Foreskin keratinocyte (primary cell): ENCODE measurements at places on chromosomes 6 and 20. TPM values are rescaled to one million over a fixed set of nuclear protein-coding genes. Genes with fewer than 3 reads are reported as not detected.

DNA sequence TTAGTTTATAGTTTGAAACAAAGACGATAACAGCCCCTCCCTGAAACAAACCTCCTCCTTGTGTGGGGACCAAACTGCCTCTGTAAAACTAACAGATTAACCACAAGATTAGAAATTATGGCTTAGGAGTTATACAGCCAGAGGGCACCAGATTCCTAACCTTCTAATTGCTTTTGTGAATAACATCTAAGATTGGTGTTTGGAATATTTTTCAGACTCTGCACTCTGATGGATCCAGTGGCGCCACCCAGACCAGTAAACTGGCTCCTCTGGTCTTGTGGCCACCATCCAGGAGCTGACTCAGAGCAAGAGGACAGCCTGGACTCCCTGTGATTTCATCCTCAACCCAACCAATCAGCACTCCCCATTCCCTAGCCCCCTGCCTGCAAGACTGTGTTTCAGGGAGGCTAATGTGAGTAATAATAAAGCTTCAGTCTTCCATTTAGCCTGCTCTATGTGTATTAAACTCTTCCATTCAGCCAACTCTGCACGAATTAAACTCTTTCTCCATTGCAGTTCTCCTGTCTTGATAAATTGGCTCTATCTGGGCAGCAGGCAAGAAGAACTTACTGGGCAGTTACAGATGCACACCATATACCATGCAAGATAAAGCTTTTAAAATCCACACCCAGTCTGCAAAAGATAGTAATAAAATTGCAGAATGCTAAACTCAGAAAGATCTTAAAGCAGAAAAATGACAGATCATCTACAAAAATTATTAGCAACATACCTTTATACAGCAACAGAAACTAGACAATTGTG, 58.5 kb upstream of the SLC22A16 start:
- no peak for DNase-seq

DNA sequence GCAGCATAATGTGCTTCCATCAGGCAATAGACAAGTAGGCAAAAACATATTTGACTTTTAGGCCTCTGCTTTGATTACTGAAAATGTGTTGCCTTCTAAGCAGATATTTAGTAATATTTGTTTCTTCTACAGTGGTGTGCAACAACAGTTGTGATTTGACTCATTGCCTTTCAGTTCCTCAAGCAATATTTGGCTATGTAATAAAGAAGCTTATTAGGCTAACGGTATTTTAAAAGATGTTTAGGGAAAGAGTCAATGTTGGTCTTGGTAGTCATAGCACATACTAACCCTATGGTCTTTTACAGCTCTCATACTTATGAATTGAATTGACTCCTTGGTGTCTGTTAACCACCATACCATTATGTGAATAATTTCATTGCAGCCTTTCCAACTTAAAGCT, 124.1 kb downstream of the GRIK2 start:
- no peak for DNase-seq

- no peak for DNase-seq
Observed at GRCh38 chr6:167020206-167020605, 21.0 kb downstream of the CEP43 start.

GRCh38 chr6:30213667-30213956, 406 bp upstream of the TRIM26 start:
- DNase-seq: no peak

- no peak for DNase-seq
Observed at GRCh38 chr6:131255434-131255833, 120.2 kb downstream of the AKAP7 start.

DNA sequence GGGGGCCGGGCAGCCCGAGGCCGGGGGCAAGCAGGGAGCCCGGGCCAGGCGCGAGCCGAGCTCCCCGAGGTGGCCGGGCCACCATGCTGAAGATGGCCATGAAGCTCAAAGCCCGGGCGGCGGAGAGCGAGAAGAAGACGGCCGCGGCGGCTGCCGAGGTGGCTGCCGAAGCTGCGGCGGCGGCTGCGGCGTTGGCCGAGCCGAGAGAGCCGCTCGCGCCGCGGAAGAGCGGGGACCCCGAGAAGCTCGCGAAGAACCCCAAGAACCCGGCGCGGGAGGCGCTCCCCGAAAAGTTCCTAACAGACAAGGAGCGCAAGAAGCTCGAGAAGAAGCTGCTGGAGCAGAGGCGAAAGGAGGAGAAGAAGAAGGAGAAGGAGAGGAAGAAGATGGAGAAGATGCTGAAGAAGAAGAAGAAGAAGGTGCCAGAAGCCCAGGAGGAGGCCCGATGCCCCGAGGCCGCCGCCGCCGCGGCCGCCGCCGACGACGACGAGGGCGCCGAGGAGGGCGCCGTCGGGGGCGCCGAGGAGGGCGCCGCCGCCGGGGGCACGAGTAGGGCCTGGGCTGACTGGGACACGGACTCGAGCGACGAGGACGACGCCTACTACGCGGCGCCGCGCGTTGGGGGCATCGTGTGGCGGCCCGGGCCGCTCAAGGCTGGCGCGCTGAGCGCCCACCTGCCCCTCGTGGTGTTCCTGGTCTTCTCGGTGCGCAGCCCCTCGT, 37.4 kb downstream of the GNAS start:
- no peak for DNase-seq

DNA sequence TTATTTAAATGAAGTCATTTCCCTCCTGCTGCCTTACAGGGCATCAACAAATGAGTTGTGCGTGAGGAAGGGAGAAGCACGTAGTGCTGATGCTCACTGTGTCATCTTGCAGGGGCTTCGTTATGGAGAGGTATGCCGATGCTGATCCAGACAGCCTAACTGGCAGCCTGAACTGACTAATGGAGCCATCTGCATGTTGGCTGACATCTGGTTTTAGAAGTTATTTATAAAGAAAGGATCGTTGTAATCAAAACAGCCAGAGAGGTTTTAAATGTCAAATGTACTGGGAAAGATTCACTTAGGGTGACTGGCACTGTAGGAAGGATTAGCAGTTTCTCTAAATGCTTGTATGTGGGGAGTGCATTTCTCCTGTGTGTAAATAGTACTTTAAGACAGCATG, 54.6 kb downstream of the FARS2 start:
- no peak for DNase-seq

DNA sequence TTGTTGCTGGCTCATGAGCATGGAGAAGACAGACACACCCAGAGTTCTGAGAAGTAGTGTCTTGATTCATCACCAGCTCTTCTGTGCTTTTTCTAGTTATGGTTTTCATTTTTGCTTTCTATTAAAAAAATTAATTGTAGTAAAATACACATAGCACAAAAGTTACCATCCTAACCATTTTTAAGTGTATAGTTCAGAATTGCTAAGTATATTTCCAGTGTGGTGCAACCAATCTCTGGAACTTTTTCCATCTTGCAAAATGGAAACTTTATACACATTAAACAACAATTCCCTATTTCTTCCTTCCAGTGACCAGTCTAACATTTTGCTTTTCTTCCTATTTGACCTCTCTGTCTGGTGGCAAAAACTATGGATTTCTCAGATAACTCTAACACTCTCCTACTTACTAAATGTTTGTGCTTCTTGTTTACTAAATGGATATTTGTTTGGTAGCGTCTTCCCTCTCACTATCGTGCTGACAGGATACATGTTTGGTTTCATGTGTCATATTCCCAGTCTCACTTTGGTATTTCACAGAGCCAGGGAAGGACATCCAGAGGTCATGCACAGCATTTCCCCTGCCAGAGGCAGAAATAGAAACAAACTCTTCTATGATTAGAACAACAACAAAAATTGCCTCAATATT, 40.6 kb downstream of the TXLNB start:
- no peak for DNase-seq

DNA sequence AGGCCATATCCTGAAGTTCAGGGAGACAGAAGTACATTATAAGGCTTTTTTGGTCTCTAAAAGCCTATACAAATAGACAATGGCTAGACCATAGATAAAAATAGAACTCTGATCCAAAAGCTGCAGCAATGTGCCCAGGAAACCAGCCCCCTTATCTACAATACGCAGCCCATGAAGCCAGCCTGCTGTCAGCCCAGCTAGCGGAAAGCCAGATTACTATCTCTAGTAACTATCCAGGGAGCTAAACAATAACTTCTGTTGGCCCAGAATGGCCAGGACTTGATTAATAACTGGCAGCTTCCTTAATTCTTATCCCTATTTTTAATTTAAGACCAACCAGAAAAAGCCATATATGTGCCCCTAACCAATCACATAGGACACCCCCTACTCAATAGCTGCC, 160.4 kb upstream of the SMLR1 start:
- no peak for DNase-seq

- peak; percentile 48 for DNase-seq
Observed at GRCh38 chr6:163634211-163635171, 220.0 kb downstream of the QKI start.

BPIFB4 gene
- polyA plus RNA-seq: not detected in 2 replicates

SSR1 gene
- 57.1 and 62.9 TPM in 2 replicates for polyA plus RNA-seq

CYB5R4 gene
- 7.5 and 13.4 TPM in 2 replicates for polyA plus RNA-seq

CITED2 gene
- 7.9 and 11.0 TPM in 2 replicates for polyA plus RNA-seq

RAB44 gene
- polyA plus RNA-seq: 0.01 and 0.03 TPM in 2 replicates

COL19A1 gene
- polyA plus RNA-seq: not detected in 2 replicates

SLC52A3 gene
- polyA plus RNA-seq: 1.5 and 1.7 TPM in 2 replicates

BMP7 gene
- polyA plus RNA-seq: not detected in 2 replicates

PPP2R5D gene
- polyA plus RNA-seq: 36.4 and 37.7 TPM in 2 replicates

OR12D1 gene
- not detected in 2 replicates for polyA plus RNA-seq

RHAG gene
- polyA plus RNA-seq: not detected in 2 replicates
